ENCODE measurements at places on chromosomes 13 and 19.

DNA sequence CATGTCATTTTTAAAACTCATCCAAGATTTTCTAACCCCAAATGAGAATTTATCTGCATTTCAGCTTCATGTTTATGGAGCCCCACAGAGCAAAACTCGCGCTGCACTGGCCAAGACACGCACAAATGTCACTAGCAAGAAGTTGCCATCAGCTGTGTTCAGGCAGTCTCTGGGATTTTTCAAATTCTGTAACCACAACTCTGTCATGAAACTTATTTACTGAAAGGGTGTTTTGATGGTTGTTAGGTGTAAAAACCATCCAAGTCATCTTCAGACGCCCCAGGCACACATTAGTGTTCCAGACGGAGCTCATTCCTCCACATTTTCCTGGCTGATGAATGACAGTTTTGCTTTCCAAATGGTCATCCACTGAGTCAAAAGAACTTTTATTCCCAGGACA, 63.4 kb downstream of the SLC7A1 start:
- DNase-seq: no peak

DNA sequence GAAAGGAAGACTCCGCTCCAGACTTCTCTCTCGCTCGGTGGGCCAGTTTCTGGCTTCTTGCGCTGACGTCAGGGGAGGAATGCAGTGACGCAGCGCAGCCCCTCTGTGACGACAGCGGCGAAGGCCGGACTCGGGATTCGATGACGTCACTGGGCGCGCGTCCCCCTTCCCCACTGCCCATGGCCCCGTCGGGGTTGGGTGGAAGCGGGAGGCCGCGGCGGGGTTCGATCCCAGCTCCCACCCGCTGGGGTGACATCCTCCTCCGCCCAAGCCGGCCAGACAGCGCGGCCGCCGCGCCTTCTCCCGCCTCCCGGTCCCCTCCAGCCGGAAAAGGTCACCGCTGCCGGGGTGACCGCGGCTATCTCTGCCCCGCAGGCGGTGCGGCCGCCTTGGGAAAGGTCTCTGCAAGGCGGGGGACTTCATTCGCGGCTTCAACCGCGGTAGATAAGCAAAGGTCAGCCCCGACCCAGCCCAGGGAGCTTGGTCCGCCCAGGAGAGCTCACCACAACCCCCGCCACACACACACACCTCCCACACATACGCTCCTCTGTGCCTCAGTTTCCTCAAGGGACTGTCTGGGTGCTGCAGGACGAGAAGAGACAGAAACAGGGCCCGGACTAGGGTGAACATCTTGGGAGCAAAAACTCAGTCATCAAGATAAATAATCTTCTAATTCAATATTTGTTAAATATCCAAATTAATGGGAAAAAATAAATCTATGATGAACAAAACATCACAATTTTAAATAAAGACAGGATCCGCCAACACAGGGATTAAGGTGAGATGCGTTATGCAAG, 844 bp upstream of the RFX1 start:
- DNase-seq: peak; percentile 93

DNA sequence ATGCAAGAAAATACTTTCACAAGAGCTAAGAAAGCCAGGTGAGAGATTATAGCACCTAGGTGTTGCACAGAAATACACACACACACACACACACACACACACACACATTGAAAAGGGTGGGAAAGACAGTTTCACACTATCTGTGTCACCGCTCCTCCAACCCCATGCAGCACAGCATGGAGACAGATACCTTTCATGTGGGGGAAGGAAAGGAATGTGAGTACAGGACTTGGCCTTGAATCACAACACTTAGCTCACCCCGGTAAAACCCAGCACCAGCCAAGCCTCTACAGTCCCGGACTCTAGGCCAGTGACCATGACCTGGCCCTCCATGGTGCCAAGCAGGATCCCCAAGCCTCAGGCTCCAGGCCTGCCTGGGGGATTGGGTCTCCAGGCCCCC, 462.0 kb upstream of the SPRY2 start:
- DNase-seq: no peak

DNA sequence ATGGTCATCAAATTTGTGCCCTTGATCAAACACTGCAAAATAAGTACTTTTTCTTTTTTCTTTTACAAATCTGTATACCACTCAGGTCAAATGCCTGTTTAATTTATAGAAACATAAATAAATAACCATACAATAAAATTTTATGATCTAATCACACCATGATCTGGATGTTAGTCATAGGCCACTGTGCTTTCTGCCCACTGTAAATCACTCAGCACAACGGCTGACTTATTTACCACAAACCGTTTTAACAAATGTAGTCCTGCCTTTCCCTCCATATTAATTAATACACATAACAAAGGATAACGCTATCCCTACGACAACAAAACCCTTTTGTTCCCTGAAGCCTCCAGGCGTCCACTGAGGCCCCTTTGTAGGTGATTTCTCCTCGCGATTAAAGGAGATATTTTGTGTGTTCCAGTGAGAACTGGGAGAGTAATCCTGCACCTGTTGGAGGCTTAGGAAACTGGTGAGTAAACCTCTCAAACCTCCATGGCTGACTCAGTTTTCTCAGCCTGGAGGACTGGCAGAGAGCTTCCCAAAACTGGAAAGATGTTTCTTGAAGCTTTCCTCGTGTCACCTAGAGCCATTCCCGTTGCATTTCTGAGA, 477.1 kb upstream of the SGCG start:
- DNase-seq: no peak

DNA sequence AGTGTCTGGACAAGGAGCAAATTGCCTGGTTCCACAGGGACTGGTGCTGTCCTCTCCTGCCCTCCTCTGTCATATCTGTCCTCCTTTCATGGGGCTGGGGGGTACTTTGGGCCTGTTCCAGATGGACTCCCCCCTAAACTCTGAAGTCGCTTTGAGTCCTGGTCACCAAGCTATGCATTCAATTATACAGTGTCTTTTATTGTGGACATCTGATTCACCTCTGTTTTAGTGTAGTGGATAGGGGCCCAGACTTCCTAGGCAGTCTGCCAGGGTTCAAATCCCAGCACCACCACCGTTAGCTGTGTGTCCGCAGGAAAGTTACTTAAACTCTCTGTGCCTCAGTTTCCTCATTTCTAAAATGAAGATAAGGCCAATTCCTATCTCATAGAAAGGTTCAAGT, 21.0 kb upstream of the IRS2 start:
- no peak for DNase-seq

GRCh38 chr13:71877256-71877653, 10.3 kb upstream of the DACH1 start:
- DNase-seq: no peak

- no peak for DNase-seq
These were observed 12.4 kb downstream of the CDX2 start for GRCh38 chr13:27956576-27957300.

DNA sequence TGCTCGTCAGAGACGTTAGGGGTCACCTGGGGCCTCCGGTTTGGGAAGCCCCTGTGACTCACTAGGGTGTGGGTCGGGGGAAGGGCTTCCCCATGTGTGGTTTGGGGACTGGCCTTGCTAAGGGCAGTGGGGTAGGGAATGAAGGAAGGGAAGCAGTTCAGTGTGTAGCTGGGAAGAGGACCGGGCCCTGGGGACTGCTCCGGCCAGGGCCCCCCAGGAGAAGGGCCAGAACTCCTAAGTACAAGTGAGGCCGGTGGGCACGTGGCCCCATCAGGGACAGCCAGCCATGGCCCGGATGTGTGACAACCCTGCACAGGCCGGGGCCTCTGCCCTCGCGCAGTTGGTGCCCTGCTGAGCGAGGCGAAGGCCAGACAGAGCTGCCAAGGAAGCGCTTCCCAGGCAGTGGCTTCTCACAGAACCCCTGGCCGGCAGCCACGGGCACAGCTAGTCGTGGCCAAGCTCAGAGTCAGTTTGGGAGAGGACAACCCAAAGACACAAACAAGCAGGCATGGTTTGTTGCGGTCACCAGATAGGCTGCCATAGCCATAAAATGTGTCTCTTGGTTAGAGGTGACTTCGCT, 25.7 kb downstream of the TEX29 start:
- no peak for DNase-seq

DNA sequence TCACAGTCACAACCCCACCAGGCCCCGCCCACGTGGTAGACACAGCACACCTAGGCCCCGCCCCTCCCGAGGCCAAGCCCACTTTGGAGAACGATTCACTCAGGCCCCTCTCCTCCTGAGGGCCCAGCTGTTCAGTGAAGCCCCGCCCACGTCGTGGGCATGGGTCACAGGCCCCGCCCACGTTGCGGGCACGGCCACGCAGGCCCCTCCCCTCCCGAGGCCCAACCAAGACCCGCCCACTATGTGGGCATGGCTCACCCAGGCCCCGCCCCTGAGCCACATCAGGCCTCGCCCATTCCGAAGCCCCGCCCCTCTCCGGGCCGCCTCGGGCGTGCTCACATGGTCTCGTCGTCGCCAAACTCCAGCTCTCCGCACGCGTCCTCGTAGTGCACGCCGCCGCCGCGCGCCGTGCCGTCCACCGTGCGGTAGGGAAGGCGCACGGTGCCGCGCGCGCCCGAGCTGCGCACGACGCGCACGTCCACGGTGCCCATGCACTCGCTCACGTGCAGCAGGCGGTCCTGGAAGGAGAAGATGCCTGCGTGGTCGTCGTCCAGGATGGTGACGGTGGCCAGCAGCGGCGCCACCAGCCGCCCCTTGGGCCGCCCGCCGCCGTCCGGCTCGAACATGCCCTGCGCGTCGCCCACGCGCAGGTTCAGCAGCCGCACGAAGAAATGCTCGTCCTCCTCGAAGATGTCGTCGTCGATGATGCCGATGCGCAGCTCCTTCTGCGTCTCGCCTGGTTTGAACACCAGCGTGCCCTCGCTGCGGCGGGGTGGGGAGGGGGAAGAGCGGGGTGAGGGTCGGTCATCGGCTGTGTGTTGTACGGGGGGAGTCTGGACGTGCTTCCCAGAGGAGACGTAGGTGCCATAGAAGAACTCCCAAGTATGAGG, 24.0 kb downstream of the SLC8A2 start:
- peak; percentile 66 for DNase-seq

- no peak for DNase-seq
These were observed at the start of gene GZMM for GRCh38 chr19:543910-544608. Gene GZMM, plus strand, starts transcription at chr19:544053. Its CDS starts 19 bp downstream, at chr19:544072.

DNA sequence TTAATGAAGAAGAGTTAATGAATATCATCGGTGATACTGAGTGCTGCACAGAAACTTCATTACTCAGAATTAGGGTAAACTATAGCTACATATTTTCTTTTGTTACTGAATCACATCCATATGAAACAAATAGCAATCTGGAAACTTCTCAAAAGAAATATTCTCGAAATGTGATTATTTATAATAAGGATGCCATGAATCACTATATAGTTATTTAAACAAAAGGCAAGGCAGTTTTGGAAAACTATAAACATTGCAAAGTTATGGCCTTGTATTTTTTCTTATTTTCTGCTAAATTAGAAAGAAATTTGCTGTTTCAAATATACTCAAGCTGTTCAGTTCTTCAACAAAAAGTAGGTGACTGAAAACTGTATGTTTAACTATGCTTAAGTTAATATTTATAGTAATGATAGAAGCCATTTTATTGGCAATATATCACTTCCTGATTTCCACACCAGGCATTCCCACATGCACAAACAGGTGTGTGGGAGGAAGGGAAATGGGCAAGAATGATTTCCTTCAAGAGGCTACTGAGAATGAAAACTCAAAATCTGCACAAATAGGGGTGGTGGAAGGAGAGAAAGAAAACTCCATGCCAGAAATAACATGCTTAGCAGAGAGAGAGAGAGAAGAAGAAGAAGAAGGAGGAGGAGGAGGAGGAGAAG, 74.5 kb upstream of the FRY start:
- DNase-seq: no peak

DNA sequence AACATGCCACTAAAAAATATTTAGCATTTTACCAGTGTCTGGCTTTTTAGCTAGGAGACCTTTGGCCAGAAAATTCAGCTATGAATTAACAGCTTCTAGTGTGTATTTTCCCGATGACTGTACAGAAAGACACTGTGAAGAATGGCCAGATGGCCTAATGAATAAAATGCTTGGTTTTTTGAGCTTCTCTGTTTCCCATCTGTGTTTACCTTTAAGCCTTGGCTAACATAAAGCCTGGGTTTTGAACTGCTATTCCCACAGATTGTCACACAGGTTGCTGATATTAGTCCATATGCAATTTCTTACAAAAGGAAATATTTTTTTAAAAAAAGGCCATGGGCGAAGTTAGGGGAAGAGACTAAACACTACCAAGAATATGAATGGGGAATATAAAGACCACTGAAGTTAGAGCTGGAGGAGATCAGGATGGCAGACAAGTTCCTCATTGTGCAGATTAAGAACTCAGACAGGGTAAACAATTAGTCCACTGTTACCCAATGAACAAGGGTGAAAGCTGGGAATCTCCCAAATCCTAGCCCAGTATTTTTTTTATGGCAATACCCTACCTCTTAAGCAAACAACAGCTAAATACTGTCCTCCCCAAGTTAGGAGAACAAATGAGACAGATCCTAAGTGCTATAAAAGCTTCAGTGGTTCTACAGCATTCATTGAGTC, 95.1 kb downstream of the DCT start:
- DNase-seq: no peak

GRCh38 chr13:24693862-24694471, 13.8 kb downstream of the ATP12A start:
- peak; percentile 41 for DNase-seq

- peak; percentile 13 for DNase-seq
These were observed 7.5 kb downstream of the PLA2G4C start for GRCh38 chr19:48102870-48103751.

- no peak for DNase-seq
These were observed 393.7 kb downstream of the NDFIP2 start for GRCh38 chr13:79874396-79875360.

GRCh38 chr13:51977625-51978024, 33.6 kb downstream of the ATP7B start:
- DNase-seq: no peak

- no peak for DNase-seq
These were observed 23.8 kb downstream of the PRKD2 start for GRCh38 chr19:46692918-46693722.

- DNase-seq: peak; percentile 46
These were observed 2.0 kb upstream of the KLF12 start for GRCh38 chr13:74136084-74136658.

DNA sequence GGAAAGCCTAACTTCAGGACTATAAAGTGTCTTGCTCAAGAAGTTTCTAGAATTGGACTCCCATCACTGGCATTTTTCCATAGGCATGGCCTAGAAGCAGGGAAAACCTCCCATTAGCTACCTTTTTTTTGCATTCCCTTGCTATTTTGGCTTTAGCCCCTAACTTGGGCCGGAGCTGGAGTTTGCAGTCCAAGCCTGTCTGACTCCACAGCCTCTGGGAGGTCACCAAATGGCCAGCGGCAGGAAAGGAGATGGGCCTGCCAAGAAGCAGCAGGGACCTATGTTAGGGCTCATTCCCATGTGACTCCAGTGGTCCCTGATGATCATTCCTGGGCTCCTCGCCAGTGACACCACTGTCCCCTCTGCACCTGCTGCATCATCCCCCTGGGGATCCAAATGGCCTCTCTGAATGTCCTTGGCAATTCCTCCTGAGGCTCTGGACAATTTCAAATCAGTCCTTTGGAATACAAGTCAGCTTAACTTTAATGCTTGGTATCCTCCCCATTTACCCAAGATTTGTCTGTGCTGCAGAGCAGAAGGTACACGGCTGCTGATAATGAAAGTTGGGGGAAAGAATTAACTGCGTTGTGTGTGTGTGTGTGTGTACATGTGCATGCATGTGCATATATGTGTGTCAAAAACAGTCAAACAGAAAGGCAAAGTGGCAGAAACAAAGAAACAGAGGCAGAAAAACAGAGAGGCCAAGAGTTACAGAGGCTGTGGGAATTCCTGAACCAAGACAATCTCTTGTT, 69.8 kb upstream of the SERP2 start:
- DNase-seq: no peak

GRCh38 chr13:80946008-80946802, 605.3 kb upstream of the SPRY2 start:
- DNase-seq: no peak

All from NCI-H1436 (cell line).